ENCODE measurements at places on chromosomes 16 and 17.

- DNase-seq = no peak
Observed at GRCh38 chr16:80350061-80350460, 190.7 kb upstream of the DYNLRB2 start.

DNA sequence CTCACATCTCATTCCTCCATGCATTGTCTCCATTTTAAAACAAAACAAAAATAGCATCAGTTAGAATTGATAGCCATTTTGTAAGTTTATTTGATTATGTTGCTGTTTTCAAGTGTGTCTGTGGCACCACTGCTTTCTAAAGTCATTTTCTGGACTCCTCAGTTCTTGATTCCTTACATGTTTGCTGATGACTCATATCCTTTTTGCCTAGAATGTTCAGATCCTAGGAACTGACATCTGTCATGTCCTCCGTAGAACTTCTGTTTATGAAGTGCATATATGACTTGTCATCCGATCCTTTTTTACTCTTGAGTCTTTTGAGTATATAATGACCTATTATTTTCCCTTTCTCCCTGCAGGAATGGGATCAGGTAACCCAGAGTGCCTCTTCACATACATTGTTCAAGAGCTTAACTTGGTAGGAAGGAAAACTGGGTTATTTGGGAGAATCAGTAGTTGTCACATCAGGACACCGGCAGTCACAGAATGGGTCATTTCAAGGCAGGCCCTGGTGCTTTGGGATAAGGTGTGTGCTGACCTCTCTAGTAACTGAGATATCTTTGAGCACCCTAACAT is 69.2 kb downstream of the MAP2K4 start:
- no peak for DNase-seq

DNA sequence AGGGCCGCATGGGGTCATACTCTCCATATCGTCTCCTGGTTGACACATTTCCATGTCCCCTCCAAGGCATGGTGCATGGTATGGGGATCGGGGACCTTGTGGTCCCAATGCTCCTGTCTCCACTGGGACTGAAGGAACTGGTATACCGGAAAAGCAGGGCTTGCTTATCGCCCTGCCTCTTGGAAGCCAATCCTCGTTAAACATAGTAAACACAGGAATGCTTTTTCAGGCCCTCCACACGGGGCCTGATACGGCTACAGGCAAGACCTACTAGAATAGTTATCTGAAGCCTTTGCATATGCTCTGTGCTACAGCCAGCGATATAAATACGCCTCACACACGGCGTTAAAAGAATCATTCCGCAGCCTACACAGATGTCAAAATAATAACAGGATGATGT is 159.5 kb downstream of the SHISA9 start:
- DNase-seq = no peak

GRCh38 chr16:56263711-56264608 is 72.7 kb downstream of the GNAO1 start:
- no peak for DNase-seq

- no peak for DNase-seq
Observed at GRCh38 chr17:16989230-16989952, 17.5 kb upstream of the TNFRSF13B start.

- DNase-seq = no peak
Observed at GRCh38 chr16:19484096-19484495, 37.8 kb downstream of the GDE1 start.

DNA sequence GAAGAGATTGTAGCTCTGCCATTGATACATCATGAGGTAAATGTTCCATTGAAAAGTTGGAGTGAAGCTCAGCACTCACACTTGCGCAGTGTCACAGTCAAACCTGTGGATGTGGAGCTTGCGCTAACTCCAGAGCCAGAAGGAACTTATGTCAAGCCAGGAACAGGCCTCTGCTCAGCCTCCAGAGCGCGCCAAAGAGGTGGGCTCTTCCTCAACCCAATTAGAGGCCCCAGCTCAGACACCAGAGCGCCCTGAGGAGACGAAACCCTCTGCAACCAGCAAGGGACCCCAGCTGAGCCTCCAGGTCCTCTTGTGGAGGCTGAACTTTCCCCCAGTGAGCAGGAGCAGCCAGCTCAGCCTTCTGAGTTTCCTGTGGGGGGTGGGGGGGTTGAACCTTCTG is 61.5 kb upstream of the FBXO47 start:
- DNase-seq = no peak
